ENCODE measurements at places on chromosomes 6 and 20. TPM values are rescaled to one million over a fixed set of nuclear protein-coding genes. Genes with fewer than 3 reads are reported as not detected.

The ZSCAN16 gene
- total RNA-seq = 17.2 TPM

The CABLES2 gene
- total RNA-seq = 0.43 TPM

The MSH5 gene
- total RNA-seq = 2.3 TPM

The ITPA gene
- 34.7 TPM for total RNA-seq

The ORC3 gene
- total RNA-seq = 8.3 TPM

The MAFB gene
- total RNA-seq = 4.7 TPM

The PTK6 gene
- total RNA-seq = under 0.01 TPM

The MICAL1 gene
- total RNA-seq = 15.9 TPM

The PI16 gene
- under 0.01 TPM for total RNA-seq

The CNBD2 gene
- 5.1 TPM for total RNA-seq
